Hematopoietic multipotent progenitor cell treated with erythropoietin and hydrocortisone succinate and interleukin-3 and kit ligand, for 6 days (in vitro differentiated cells): ENCODE measurements at places on chromosomes 13 and 19.
A peak's percentile ranks its signal among the peaks of the same experiment; 100 is the strongest.

DNA sequence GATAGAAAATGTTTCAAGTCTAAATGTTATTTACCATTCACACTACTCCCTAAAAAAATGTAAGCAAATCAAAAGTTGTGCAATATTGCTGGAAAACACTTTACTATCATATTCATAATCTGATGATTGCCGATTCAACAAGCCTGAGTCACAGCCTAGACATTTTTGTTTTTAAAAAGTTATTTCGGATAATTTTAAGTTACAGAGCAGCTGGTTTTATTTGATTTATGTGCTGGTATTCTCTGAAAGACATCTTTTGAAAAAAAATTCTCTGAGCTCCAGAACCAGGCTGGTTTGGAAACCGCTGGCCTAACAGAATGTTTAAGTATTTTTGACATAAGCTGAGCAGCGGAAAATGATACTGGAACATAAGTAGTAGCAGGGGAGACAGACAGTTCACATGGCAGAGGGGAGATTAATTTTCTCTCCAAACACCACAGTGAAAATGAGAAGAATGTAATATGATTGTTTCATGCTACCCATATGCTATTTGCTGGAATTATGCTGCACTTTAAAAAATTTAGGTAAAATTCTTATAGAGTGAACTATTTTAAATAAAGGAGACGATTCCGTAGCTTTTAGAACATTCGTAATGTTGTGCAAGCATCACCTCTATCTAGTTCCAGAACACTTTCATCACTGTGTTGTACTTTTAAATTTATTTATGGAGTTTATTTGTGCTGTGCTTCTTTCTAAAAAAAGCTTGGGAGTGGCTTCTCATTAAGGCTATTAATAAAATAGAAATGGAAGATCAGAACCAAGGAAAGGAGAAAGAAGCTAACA, 36.1 kb downstream of the TBC1D4 start:
- DNase-seq: no peak

GRCh38 chr13:114114006-114114640, 18.3 kb downstream of the RASA3 start:
- no peak for DNase-seq

DNA sequence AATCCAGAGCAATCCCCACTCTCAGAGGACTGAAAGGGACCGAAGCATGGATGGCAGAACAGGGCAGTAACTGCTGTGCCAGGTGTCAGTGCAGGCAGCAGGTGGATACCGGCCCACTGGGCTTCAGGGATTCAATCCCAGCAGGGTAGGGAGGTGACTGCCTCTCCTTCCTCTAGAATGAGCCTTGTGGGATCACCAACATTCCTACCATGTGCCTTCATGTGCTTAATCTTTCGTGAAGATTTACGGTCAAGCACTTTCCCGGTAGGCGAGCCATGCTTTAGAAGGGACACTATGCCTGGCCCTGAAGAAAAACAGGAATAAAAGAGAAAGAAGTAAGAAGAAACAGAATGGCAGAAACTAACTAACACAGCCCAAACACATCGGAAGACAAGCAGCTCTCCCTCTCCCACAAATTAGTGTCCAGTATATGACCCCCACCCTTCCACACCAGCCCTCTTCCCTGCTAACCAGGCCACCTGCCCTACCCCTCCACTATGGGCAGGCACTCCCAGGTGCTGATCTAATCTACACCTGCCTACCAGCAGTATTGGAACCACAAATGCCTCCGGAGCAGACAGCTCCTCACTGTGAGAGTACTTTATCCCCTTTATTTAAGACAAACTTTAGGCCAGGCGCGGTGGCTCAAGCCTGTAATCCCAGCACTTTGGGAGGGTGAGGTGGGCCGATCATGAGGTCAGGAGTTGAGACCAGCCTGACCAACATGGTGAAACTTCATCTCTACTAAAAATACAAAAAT, 162.5 kb downstream of the NUFIP1 start:
- no peak for DNase-seq

DNA sequence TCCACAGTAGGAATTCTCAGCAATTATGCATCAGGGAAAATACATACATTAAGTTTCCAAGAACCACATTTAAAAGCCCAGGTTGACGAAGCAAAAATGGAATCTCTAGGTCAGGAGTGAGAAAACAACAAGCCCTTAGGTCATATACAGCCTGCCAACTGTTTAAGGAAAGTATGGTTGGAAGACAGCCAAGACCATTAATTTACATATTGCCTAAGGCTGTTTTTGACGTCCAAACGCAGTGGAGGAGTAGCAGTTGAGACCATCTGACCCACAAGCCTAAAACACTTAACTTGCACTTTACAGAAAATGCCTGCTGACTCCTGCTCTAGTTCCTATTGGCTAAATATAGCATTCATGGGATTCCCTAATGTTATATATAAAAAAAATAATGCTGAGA, 299.0 kb downstream of the ITGBL1 start:
- peak; percentile 39 for DNase-seq

- no peak for DNase-seq
These were observed 30.6 kb downstream of the GSX1 start for GRCh38 chr13:27822873-27823311.

DNA sequence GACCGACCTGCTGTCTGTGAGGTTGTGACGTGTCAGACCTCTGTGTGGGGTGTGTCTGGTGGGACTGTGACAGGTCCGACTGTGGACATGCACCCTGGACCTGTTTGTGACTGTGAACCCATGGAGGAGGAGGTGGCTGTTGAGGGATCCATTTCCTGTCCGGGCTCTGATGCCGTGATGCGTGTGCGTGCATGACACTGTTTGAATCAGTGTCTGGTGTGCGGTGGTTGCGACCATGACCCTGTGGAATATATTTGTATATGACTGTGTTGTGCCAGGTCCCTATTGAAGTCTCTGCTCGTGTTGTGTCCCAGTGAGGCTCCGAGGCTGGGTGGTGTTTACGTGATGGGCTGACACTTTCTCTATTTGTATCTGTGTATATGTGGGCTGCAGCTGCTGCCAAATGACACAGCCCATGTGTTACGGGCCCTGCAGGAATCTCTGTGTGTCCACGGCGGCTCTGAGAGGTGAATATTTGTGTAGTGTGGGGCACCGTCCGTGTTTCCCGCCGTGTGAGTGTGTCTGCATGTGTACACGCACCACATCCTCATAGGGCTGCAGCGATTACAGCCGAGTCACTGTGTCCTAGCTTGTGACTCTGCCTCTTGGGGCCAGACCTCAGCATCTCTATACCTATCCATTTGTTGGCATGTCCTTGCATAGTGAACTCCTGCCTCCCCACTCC, 18.3 kb downstream of the CCDC97 start:
- peak; percentile 56 for DNase-seq

- no peak for DNase-seq
These were observed 15.5 kb upstream of the AKT2 start for GRCh38 chr19:40300668-40301067.

- DNase-seq: no peak
These were observed 2.0 kb upstream of the PTOV1 start for GRCh38 chr19:49848938-49849337.

- DNase-seq: peak; percentile 23
These were observed 9.9 kb downstream of the TNFRSF19 start for GRCh38 chr13:23579896-23580683.

DNA sequence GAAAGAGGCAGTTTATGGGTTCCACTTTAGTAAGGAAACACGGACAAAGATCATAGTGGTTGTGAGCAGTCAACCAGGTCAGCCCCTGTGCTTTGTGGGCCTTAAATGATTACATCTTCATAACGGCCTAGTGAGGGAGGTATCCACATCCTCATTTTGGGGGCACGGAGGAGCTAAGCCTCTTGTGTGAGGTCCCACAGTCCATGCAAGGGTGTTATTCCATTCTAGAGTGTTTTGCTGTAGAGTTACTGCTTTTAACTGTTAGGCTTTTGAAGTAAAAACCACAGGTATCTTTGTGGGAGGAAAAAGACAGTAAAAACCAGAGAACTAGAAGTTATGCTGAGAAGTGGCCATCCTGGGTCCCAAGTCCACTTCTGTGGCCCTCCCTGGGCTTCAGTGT, 4.0 kb downstream of the NOP53 start:
- DNase-seq: no peak

DNA sequence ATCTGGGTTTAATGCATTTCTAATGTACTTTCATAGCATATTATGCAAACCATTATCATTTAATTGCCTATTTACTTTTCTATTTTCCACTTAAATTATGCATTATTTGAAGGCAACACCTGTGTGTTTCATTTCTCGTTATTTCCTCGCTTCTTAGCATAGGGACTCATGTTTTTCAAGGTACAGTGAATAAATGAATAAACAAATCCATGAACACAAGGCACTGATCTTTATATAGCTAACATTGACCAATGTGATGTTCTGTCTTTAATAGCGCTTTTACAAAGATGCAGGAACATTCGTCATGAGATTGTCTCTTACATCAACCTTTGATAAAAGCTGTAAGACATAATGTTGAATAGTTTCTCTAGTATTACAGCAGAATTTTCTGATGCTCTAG, 121.2 kb downstream of the B3GLCT start:
- DNase-seq: no peak

DNA sequence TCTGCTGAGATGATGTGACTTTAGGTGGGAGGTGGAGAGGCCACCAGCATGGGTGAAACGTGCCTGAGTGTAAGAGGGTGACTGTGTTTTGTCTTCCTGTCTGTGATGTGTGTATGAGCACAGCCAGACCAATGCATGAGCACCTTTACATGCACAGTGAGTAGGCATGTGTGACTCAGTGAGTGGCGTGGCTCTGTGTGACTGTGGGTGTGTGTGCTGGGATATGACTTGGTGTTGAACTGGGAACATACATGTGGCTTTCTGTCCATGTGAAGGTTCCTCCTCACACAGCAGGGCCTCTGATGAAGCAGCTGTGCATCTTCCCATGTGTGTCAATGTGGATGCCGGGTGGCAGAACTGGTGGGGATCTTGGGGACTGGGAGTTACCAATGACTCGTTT, 19.9 kb upstream of the LGALS13 start:
- no peak for DNase-seq

DNA sequence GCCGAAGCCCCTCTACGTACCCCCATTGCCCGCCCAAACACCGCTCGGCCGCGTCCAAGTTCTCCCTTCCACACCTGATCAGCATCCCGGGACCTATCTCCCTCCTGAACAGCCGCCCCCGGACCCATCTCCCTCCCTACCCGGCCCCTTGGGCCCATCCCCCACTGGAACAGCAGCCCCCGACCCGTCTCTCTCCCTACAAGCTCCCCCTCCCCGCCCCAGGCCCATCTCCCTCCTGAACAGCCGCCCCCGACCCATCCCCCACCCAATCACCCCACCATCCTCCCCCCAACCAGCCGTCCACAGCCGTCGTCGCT, 610 bp downstream of the ZSCAN1 start:
- no peak for DNase-seq

GRCh38 chr19:13644645-13645044, 119.7 kb upstream of the MRI1 start:
- DNase-seq: no peak

DNA sequence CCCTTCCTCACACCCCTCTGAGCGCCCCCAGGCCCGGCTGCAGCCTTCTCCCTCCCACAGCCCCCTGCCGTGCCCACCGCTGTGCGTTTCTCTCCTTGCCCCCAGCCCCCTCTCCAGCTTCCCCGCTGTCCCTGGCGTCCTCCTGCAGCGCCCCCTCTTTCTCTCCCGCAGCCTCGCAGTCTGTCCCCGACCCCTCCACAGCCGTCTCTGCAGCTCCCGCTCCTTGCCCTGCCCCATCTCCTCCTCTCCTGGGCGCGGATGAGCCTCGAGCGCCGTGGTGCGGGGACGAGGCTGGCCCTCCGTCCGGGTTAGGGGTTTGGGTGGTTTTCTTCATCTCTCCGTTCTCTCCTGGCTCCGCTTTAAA, 1.1 kb downstream of the KMT5C start:
- peak; percentile 55 for DNase-seq

DNA sequence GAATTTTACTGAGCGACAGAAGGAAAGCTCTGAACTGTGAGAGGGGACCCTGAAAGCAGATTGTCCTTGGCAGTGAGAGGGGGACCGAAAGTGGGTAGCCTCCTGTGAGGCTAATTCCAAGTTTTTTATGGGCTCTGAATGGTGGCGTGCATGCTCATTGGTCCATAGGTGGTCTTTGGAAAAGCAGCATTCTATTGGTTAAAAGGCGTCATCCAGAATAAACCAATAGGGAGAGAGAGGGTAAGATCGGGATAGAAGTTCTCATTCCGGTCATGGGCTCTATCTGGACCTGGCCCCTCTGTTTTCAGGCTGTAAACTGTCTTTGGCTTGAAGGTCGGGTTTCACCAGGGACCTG, 539.8 kb upstream of the PCDH9 start:
- DNase-seq: no peak

DNA sequence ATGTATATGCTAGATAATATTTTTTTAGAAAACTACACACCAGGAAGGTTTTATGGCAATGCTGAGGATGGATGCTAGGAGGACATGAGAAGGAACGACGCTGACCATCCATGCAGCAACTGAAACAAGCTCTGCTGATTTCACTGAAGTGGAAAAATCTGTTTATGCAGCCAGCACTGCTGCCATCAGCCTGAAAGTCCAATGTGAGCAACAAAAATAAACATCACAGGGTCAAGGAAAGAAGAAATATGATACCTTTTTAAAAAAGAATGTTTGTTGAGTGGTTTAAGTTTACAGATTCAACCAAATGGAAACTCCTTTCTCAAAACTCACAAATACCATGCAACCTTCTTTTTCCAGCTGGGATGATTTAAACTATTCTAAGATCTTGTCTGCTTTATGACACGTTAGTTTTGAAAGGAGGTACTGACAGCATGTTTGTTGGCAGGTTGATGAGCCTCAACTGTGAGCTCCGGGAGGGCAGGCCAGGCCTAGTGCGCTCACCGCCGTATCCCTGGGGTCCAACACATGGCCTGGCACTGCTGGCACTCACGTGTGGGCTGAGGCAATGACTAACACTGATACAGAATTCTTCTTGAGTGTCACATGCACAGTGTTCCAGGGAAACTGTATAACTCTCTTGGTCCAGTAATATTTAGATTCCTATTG, 46.8 kb downstream of the LATS2 start:
- no peak for DNase-seq

GRCh38 chr19:18428173-18428786, 9.1 kb downstream of the SSBP4 start:
- DNase-seq: no peak

- DNase-seq: peak; percentile 28
These were observed 154.2 kb upstream of the KLF12 start for GRCh38 chr13:74288361-74288911.
